SK-N-MC (cell line): ENCODE measurements at places on chromosomes 16 and 17.

GRCh38 chr16:88817785-88818574 lies 6.3 kb upstream of the APRT start:
- no peak for DNase-seq

DNA sequence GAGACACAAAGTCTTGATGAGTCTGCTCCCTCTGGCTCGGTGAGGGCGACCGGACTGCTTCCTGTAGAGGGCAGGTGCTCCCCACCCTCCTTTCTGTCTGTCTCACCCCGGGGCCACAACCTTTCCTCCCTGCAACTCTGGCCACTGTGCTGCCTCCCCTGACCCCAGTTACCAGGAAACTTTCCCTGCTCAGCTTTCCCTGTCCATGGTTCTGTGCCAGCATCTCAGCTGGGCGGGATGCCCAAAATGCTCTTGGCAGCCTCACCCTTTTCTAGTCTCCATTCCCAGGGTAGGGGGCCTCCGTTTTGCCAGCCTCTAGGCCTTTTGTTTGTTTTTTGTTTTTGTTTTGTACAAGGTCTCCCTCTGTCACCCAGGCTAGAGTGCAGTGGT lies 1.4 kb downstream of the PLD2 start:
- DNase-seq, result no peak

GRCh38 chr16:69064124-69064763 lies 41.2 kb upstream of the HAS3 start:
- DNase-seq, result no peak

- no peak for DNase-seq
Measured at GRCh38 chr16:23504453-23505179, 5.7 kb downstream of the GGA2 start.

GRCh38 chr17:75090871-75091854 lies 3.4 kb downstream of the SLC16A5 start:
- DNase-seq, result no peak

GRCh38 chr17:80940171-80941123 lies 51.2 kb upstream of the CHMP6 start:
- DNase-seq, result no peak

GRCh38 chr16:88843256-88843655 lies 13.5 kb downstream of the GALNS start:
- DNase-seq, result no peak

- DNase-seq, result no peak
Measured at GRCh38 chr17:2542456-2542855, 30.8 kb upstream of the METTL16 start.

DNA sequence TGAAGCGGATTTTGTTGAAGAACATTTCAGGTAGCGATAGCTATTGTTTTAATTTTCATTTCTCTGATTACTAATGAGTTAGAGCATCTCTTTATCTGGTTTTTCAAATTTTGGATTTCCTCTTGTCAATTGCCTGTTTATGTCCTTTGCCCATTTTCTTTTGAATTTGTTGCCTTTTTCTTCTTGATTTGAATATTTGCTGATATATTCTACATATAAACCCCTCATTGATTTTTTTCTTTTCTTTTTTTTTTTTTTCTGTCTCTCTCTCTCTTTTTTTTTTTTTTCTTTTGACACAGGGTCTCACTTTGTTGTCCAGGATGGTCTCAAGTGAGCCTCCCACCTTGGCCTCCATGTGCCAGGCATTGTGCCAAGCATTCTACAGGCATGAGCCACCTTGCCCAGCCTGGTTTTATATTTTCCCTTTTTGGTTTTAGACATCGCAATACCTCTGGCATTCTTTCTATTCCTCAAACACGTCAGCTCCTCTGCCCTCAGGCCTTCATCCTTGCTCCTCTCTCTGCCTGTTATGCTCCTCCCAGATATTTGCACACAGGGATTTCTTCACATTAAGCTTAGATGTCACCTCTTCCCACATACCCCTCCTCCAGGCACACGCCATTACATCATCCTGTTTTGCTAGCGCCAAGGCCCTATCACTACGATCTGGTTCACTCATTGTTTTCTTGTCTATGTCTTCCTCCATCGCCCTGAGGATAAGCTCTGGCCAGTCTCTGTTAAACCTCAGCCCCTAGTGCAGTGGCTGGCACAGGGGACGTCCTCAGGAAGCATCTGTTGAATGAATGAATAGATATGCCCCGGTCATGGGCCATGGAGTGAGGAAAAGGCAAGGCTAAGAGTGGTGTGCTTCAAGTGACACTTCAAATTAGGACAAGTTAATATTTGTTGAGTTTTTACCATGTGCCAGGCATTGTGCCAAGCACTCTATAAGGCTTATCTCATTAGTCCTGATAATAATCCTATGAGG lies 8.6 kb downstream of the SARM1 start:
- no peak for DNase-seq
